ENCODE measurements at places on chromosomes 3 and 15.
A peak's percentile ranks its signal among the peaks of the same experiment; 100 is the strongest.

DNA sequence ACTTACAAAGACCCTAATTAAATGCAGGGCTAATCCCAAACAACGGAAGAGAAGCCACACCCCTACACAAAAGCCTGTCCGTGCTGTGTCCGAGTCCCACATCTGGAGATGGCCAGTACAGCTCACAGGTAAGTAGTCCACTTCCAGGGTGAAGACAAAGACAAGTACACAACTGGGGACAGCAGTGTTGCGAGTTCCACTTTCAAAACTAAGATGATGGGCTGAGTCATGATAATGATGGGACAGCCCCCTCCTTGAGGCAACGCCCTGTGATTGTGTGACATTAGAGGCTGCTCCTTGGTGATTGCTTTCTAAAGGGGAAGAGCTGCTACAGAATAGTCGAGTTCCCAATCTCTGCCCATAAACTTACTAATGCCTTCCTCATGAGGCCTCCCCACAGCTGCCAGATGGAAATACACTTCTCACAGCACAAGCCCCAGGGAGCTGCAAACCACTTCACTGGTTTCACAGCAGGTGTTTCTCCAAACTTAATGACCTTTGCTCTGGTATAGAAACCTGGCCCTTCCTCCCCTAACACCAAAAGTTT is 27.6 kb downstream of the RFT1 start:
- DNase-seq: no peak

DNA sequence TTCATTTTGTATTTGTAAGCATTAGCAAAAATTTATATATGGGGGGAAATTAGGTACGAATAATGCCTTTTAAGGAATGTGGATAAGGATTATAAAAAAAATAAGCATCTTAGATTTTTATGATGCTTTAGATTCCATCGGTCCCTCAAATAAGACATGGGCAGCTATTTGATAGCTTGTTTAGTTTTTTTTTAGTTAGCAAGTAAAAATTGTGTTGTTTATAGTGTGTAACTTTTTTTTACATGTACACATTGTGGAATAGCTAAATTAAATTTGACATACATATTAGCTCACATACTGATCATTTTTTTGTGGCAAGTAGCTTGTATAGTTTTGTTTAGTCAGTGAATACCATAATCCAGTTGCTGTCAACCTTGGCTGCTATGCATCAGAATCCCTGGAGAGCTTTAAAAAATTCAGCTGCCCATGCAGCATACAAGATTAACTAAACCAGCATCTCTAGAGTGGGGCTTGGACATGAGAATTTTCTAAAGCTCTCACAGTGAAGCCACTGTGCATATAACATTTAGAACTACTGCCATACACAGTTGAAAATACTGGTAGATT is 53.9 kb downstream of the TMOD3 start:
- DNase-seq: no peak

DNA sequence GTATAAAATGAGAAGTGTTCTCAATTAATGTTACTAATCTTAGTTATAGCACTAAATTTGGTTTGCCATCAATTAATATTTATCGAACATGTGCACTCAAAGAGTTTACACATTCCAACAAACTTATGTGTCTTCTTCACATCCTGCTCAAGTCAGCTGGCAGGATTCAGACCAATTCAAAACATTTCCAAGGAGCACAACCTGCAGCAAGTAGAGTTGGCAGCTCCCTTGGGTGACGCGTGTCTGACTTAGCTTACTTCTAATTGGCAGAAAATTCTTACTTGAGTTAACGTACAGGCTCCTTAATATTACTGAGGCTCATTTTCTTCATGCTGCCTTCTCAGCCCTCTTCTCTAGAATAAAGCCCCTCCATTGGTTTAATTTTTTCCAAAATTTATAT is 110.4 kb upstream of the PFN2 start:
- DNase-seq: no peak

GRCh38 chr3:8345398-8345797 is 156.2 kb upstream of the LMCD1 start:
- DNase-seq: no peak

DNA sequence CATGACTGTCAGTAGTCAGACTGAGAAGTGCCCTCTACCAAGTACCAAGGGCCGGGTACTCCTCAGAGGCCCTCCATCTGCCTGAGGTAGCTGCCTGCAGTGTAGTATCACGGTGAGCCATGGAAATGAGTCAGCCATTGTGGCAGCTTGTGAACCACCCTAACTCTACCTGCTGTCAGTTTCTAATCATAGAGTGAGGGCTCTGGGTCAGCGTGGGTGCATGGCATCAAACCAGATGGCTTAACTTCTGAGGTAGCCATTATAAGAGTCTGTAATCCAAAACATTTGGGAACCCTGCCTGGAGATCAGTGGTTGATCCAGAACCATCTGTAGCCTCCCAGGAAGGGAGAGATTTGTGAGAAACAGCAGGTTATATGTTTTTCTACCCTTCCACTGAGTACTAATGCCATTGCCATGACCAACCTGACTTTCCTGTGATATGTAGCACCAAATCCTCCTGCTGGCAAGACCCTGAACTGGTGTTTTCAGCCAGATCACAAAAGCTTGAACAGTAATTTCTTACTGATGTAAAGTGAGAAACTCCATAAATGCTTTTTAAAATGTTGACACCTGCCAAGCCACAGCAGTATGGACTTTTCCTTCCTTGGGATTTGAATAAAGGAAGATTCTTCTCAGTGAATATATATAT is 38.9 kb downstream of the ABHD2 start:
- no peak for DNase-seq

DNA sequence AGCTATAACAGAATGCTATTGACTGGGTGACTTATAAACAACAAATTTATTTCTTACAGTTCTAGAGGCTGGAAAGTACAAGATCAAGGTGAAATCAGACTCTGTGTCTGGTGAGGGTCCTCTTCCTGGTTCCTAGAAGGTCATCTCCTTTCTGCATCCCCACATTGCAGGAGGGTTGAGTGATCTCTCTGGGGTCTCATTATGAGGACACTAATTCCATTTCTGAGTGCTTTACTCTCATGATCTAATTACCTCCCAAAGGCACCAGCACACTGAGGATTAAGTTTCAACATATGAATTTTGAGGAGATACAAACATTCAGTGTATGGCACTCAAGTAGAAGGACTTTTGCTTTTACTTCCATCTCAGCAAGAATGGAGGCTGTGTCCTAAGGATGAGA is 534.1 kb upstream of the KCNMB2 start:
- no peak for DNase-seq

DNA sequence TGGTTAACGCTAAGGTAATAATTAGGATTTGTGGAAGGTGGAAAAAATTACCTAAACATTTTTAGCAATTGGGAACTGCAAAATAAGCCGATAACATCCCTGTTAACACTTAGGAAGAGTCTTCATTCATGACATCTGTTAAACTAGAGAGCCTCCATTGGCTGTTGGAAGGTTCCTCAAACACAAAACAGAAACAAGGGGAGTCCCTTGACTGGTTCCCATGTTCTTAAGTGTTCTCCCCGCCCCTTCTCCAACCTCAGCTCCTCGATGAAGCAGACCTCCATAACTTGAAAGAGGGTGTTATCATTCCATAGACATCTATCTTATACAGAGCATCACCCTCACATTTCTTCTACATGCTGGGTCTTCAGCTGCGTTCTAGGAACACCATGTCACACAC is 2.5 kb downstream of the SLC22A13 start:
- DNase-seq: no peak

- DNase-seq: peak; percentile 55
Measured at GRCh38 chr15:59371458-59372351, 966 bp downstream of the MYO1E start.

DNA sequence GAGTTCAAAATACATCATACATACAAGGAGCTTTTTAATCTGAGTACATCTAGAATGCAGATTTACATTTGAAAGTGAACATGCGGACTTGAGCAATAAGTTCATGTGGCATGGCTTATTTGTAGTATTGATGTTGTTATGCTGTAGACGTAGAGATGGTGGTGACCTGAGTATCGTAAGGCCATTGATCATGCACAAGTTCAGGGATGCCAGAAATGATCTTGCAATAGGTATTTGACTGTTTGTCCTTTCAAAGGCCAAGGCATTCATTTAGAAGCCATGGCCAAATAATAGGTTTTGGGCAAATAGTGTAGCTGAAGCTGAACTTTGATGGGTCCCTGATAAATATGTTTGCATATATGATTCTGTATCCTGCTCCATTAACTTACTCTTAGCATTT is 35.0 kb downstream of the ARNT2 start:
- no peak for DNase-seq

DNA sequence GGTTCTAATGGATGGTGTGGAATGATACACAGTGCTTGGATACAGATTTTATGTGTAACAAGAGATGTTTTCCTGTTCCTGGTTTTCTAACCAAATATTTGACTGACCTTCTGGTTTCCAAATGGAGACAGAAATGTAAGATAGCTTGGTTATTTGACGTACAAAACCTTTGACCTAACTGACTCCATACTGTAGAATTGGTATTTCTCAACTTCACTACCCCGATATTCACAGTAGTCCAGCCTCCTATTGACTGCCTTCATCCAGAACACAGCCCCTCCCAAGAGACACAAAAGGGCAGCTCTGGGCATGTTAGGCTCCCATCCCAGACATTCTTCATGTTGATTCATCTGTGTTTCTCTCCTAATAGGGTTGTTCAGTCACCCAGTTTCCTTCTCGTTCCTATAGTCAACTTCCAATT is 33.4 kb downstream of the MYO1E start:
- peak; percentile 8 for DNase-seq

DNA sequence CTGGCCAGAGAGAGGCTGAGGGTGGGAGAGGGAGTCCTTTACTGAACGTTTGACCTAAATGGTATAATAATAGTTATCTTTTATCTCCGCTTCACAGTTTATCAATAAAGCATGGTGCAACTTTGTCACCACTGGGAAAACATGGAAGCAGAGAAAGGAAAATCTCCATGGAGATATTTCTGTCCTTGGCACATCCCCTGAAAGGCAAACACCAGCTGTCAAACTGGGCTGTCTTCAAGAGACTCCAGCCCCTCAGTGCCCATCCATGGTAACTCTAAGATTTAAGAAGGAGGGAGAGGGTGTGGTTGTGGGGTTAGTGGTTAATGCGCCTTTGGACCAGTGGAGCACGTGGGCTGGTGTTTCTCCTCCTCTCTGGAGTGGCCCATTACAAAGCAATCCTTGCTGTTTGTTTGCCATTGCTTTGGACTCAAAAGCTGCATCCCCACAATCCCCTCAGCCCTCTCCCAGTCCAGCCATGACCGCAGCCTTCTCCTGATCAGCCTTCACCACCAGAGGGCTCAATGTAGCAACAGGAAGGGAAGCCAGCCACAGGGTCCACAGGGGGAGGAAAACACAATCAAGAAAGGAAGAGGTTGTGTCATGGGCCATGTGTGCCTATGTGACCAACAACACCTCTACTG is 38.2 kb upstream of the FAM174B start:
- DNase-seq: no peak

DNA sequence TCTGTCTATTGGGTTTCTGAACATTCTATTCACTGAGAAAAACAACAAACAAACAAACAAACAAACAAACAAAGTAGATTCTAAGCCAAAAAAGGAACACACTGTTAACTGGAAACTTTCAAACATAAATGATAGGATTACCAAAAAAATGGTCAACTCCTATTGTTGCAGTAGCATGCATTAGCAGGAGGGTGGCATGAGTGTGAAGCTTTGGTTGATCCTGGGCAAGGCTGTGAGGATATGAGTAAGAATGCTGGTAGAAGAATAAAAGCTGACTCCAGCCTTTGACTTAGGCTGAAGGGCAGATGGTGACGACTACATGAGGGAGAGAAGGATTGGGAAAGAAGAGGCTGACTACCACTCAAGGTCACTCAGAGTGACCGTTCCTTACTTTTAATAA is 810.3 kb downstream of the VGLL3 start:
- DNase-seq: no peak

GRCh38 chr3:45677033-45677446 is 12.2 kb upstream of the SACM1L start:
- peak; percentile 89 for DNase-seq

DNA sequence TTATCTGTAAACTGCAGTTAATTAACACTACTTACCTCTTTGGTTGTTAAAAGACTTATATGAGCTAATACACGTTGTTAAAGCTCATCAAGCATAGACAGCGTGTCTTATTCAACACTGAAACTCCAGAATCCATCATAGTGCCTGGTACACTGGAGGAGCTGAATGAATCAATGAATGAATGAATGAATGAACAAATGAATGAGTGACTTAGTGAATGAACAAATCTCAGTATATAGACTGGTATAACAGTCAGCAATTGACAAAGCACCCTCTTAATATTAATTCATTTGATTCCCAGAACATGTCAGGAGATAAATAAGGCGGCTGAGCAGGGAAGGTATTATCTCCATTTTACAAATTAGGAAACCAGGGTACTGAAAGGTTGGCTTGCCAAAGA is 7.1 kb downstream of the CASR start:
- DNase-seq: no peak

- DNase-seq: no peak
Measured at GRCh38 chr15:36271048-36271447, 308.4 kb upstream of the CDIN1 start.

DNA sequence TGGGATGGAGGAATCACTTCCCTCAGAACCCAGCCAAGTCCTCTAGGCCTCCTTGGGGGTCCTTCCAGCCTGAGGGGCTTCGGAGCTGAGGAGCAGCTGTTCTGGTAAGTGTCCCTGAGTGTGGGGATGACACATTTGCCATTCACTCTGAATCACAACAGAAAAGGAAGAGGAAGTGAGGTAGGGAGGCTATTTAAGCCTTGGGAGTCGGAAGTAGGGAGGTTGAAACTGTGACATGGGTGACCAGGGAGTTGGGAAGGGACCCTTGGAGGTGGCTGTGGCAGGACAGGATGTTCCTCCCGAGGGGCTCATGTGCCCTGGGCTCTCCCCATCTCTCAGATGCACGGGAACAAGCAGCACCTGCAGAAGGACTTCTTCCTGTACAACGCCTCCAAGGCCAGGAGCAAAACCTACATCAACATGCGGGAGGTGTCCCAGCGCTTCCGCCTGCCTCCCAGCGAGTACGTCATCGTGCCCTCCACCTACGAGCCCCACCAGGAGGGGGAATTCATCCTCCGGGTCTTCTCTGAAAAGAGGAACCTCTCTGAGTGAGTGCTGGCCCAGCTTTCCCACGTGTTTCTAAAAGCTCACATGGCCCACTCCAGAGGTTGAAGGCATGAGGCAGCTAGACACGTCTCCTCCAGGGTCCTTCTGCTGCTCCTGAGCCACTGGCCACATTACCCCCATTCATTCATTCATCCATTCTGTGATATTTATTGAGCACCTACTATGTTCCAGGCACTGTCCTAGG is 43.3 kb downstream of the CAPN3 start:
- no peak for DNase-seq

- DNase-seq: no peak
Measured at GRCh38 chr15:96325541-96326327, 4.8 kb upstream of the NR2F2 start.

- DNase-seq: no peak
Measured at GRCh38 chr3:195112361-195112791, 158.6 kb downstream of the XXYLT1 start.

GRCh38 chr3:110932567-110932966 is 139.0 kb upstream of the NECTIN3 start:
- DNase-seq: no peak

DNA sequence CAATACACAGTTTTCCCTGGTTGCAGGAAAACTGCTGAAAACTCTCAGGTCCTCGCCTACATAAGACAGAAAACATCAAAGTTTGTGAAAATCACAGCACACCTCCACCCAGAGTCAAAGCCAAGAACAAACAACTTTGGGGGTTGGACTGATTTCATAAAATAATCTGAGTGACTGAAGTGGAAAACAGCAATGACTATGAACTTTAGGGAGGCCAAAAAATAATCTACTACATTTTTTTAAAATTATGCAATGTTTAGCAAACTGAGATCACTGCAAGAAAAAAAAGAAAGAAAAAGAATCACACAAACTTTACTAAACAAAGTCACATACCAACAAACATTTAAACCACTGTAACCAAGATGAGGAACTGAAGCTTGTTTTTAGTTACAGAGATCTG is 15.9 kb upstream of the FOXP1 start:
- no peak for DNase-seq

Data from prostate gland (tissue), 2 donors.